ENCODE measurements at places on chromosomes 1 and 21.

DNA sequence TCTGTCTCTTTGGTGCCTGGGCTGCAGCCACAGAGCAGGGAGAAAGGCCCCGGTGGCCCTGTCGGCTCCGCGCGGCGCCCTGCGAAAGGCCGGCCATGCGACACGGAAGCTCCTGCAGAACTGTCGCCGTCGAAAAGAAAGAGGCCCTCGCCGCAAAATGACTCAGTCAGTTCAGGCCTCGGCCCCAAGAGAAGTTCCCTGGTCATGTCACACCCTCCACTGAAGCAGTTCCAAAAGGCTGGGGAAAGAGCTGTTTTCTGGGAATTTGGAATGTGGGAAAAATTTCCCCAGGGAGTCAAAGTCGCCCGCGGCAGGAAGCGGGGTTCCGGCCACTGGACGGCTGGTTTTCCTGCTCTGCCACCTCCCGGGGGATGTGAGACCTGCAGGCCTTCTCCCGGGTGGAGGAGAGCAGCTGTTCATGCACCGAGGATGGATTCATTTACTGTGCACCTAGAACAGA, 115.8 kb upstream of the ZNF678 start:
- ATAC-seq: peak; percentile 34

DNA sequence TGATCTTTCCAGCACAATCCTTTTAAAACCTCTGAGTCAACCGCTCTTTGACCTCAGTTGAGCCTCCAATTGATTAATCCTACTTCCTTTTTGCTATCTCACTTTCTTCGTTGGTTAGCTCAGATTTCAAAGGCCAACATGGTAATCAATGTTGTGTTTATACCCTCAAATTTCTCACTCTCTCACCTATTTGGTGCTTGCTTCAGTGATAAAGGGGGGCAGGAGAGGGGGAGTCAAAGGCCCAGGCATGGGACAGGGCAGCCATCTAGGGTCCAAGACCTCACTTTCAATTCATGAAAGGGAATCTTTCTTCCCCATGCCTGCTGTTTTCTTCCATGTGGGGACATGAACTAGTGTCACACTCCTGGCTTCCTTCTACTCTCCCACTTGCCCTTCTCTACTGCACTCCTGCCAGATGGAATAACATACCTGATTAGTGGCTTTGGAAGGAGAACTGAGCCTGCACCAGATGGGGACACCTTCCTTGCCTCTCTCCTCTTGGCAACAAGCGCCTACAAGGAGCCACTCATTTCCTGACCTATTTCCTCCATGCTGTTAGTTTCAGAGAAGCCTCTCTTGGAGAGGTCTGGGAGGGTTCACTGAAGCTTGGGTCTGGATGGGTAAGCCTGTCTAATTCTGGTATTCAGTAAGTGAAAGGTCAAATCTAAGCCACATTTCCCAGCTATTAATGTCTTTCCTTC, 73.3 kb upstream of the ARHGAP29 start:
- ATAC-seq: no peak

GRCh38 chr1:214588963-214589597, 13.9 kb upstream of the CENPF start:
- no peak for ATAC-seq

DNA sequence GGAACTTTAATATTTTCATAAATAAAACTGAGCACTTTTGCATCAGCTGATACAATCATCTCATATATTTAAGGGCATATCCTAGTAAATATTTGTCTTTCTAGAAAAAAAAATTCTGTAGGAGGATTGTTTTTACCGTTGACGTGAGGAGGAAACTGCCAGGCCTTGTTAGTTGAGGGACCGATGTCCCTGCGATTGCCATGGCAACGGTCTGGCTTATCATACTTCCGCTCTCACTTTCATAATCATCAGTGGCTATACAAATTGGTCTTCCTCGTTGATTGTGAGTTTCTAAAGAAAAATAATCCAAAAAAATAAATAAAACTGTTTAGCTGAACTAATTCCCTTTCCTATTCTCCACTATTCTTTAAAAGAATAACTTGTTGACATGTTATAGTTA, 69.3 kb upstream of the ANGPTL3 start:
- no peak for ATAC-seq

GRCh38 chr21:37511848-37512247, 145.3 kb downstream of the DYRK1A start:
- no peak for ATAC-seq

- peak; percentile 56 for ATAC-seq
Measured at GRCh38 chr1:30919025-30919881, 10.7 kb upstream of the SDC3 start.

- ATAC-seq: no peak
Measured at GRCh38 chr1:244920911-244921761, 56.8 kb upstream of the HNRNPU start.

DNA sequence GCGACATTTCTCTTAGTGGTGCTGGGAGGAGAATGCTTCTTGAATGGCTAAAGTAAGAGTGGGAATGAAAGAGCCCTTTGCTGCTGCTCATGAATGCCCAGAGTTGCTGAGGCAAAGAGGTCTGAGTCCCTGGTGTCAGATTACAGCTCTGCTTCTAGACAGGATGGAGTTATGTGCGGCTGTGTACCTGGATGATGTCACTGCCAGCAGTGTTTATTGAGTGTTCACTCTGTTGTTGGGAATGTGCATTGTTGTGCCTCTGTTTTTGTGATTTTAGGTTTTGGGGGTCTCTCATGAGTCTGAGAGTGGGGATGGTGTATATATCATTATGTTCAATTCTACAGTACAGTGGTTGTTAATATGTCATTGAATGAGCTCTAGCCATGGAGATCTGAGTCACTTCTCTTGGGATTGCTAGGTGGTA, 2.7 kb downstream of the CDC14A start:
- no peak for ATAC-seq

DNA sequence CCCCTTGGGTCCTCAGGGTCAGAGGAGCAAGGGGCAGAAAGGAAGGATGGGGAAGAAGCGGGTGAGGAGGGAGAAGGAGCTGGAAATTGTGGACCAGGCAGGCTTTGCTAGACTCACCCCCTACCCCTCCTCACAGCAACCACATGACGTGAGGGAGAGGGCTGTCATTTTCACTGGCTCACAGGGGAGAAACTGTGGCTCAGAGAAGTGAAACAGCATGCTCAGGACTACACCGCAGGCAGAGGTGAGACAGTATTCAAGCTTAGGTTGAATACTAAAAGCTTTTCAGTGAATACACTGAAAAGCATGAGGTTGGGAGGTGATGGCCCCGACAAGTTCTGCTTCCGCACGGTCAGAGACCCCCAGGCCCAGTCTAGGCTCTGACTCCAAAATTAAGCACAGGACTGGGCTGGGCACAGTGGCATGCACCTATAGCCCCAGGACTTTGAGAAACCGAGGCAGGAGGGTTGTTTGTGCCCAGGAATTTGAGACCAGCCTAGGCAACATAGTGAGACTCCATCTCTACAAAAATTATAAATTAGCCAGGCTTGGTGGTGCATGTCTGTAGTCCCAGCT, 1.2 kb upstream of the CLEC20A start:
- ATAC-seq: no peak

GRCh38 chr1:204376465-204376864, 16.7 kb upstream of the PLEKHA6 start:
- ATAC-seq: no peak

- no peak for ATAC-seq
Measured at GRCh38 chr1:61782771-61783170, 40.5 kb downstream of the PATJ start.

GRCh38 chr1:17212487-17213121, 7.7 kb downstream of the PADI1 start:
- peak; percentile 78 for ATAC-seq

DNA sequence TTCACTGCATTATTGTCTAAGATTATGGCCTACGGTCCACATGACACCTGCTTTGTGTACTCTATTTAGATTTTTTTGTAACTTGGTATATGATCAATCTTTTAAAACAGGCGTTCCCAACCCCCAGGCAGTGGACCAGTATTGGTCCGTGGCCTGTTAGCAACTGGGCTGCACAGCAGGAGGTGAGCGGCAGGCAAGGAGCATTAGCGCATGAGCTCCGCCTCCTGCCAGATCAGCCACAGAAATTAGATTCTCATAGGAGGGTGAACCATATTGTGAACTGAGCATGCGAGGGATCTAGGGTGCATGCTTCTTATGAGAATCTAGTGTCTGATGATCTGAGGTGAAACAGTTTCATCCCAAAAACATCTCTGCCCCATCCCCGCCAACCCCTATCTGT, 228.4 kb upstream of the NR5A2 start:
- no peak for ATAC-seq

DNA sequence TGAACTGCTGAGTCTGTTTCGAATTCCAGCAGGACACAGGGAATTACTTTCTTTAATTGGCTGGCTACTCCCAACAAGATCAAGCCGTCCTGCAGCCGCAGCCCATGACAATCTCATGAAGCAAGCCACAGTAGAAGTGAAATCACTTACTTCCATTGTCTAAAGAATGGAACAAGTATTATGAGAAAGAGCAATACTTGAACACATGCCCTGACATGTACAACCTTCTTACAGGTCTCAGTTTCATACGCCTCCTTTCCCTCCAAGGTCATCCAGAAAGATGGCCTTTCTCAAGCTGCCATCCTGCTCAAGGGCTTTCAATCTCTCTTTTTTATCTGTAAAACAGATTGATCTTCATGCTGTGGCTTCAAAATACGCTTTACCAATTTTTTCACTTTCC, 85.1 kb downstream of the PCSK9 start:
- ATAC-seq: no peak

- ATAC-seq: peak; percentile 7
Measured at GRCh38 chr1:67791261-67791660, 42.0 kb downstream of the GNG12 start.

DNA sequence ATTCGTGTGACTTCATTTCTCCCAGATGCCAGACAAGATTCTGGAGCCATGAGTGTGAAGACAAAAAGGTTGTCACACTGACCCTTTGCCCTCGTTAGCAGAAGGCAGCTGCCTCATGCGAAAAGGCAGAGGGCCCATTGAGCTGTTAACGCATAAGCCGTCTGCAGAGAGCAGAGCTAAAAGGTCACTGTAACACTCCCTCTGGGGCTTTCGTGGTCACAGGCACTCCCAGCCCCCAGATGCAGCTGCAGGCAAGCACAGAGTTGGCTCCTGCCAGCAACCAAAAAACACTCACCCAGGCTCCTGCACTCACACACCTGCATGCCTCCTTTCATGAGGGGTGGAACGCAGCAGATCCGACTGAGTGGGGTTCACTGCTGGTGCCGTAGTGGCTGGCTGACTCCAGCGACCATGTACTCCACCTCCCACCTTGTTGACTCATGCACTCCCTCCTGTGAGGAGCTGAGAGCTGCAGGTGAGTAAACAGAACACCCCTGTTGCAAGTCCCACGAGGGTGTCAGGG, 287.5 kb downstream of the SMYD3 start:
- ATAC-seq: no peak

DNA sequence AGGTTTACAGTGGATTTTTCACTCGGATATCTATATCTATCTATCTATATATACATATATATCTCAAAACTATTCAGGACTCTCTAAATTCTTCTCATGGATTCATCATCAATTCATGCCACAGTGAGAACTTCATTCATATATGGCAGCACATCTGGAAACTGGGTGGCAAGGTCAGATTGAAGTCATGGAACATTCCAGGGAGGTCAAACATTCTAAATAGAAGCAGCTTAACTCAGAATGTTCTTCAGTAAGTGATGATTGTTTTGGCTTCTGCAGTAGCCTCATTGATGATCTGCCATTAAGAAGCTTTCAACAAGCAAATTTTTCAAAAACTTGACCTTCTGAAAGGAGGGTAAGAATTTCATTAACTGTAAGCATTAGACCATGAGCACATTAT, 46.9 kb upstream of the ADAMTS1 start:
- no peak for ATAC-seq

DNA sequence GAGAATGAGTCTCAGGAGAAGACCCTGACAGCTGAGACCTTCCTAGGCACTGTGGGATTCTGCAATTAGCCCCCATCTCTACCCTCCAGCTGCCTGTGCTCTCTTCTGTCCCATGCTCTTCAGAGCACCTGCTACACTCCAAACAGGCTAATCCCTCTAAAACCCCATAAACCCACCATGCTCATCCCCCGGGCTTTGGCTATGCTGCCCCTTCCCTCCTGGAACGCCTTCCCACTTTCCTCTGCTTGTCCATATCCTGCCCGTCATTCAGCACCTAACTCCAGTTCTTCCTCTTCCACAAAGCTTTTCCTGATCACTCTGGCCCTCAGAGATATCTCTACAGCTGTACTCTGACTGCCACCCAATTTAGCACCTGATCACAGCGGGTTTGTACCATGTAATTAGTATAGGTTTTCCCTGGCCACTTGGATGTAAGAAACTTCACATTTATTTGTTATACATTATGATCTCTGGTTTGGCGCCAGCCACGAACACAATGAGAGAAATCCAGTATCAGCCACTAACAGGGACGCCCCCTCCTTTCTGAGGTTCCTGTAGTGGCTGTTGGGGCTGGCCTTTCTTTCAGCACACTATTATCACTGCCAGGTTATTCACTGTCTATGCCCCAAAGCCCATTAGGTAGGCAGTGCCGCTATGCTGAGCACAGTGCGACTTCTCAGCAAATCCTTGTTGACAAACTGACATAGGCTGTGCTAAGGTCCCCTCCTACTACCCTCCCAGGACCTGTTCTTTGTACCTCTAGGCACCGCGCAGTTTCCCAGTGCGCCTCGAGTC, 45.1 kb downstream of the CDC7 start:
- no peak for ATAC-seq

GRCh38 chr1:35807614-35808449, at the start of gene AGO4:
AGO4 (plus strand) TSS chr1:35808016; CDS start chr1:35808417, 401 bp downstream.
- ATAC-seq: peak; percentile 63

DNA sequence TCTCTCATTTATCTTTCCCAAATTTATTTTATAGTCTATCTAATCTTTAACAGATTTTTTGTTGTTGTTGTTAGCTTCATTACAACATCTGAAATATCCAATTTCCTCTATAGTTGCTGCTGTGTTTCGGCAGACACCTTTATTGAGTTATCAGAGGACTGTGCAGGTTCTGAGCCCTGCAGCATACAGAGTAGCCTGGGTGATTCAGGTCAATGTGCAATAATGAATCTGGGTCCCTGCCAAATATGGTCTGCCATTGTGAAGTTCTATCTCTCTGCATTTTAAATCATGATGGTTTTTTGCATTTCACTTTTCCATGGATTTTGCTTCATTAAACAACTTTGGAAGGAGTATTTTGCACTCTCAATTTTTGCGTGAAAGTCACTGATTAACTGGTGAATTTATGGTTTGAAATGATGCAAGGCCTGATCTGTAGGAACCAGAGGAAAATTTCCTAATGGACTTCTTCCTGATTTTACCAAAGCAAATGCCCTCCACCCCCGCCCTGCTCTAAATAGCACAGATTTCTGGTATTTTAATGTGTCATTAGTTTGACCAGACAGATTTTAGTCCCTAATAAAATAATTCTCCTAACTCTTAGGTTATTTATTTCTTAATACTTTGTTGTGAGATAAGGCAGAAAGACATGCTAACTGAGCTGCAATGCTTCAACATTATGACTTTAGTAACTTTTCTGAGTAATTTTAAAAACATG, 402.3 kb downstream of the PTBP2 start:
- peak; percentile 61 for ATAC-seq

- peak; percentile 49 for ATAC-seq
Measured at GRCh38 chr1:159196543-159196942, 8.1 kb upstream of the ACKR1 start.

GRCh38 chr1:14352897-14353296, 245.6 kb upstream of the KAZN start:
- no peak for ATAC-seq

GRCh38 chr21:42555756-42556438, 42.2 kb downstream of the SLC37A1 start:
- ATAC-seq: no peak

Measured in SK-N-SH treated with all-trans-retinoic acid at 6 μM for 48 hours (cell line).